Activated CD4-positive, alpha-beta T cell treated with anti-CD3 and anti-CD28 coated beads, Interleukin-2, amount 50 U/mL, for 1 hour (primary cell): ENCODE measurements at places on chromosomes 4 and X.

GRCh38 chrX:24398766-24399165 is 38.3 kb downstream of the SUPT20HL1 start:
- DNase-seq = no peak

GRCh38 chr4:6196871-6197270 is 3.5 kb downstream of the JAKMIP1 start:
- no peak for DNase-seq

GRCh38 chrX:50736656-50737055 is 77.3 kb downstream of the SHROOM4 start:
- no peak for DNase-seq

DNA sequence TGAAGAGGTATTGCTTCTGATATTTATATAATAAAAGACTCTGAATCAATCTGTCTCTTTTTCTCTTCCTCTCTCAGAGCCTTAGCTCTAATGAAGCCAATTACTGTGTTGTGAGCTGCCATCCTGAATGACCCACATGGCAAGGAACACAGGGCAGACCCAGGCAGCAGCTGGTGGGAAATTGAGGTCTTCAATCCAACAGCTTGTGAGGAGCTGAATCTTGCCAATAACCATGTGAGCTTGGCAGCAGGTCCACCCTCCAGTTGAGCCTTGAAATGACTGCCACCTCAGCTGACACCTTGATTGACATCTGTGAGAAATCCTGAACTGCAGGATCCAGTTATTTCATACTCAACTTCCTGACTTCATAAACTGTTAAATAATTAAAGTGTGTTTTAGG is 149.4 kb downstream of the NDST4 start:
- no peak for DNase-seq

- no peak for DNase-seq
Observed at GRCh38 chr4:80471756-80472155, 136.2 kb downstream of the CFAP299 start.

- DNase-seq = no peak
Observed at GRCh38 chr4:20393486-20394100, 141.9 kb downstream of the SLIT2 start.
